ENCODE measurements at places on chromosomes 1 and 21.

DNA sequence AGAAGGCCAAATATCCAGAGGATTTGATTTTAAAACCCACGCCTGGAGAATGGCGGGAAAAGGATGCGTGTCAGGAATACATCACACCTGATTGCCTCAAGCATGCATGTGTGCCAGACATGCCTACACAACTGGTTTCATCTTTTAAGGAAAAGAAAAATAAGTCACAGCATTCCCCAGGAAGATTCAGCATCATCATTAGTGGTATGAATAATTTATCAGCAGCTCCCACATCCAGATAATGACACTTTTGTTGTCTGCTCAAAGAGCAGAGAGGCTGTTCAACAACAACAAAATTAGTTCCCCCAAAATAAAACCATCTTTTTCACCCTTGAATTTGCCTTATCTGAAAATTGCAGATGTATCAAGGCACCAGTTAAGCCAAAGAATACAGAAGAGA lies 328.6 kb upstream of the C1orf87 start:
- DNase-seq = no peak

DNA sequence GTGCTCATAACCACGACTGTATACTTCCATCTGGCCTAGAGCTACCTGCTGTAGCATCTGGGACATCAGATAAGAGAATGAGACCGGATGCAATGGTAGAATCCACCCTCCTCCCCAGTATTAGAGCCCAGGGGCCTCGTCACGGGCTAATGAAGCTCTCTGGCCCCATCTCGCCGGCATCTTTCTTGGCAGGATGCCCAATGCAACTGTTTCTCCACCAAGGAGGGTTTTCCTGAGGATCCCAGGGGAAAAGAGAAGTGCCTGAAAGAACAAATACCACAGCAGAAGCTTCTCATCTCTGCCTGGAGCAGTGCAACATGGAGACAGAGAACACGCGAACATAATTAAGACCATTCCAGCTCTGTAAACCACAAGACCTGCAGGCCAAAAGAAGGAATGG lies 80.0 kb downstream of the VWA5B1 start:
- no peak for DNase-seq

DNA sequence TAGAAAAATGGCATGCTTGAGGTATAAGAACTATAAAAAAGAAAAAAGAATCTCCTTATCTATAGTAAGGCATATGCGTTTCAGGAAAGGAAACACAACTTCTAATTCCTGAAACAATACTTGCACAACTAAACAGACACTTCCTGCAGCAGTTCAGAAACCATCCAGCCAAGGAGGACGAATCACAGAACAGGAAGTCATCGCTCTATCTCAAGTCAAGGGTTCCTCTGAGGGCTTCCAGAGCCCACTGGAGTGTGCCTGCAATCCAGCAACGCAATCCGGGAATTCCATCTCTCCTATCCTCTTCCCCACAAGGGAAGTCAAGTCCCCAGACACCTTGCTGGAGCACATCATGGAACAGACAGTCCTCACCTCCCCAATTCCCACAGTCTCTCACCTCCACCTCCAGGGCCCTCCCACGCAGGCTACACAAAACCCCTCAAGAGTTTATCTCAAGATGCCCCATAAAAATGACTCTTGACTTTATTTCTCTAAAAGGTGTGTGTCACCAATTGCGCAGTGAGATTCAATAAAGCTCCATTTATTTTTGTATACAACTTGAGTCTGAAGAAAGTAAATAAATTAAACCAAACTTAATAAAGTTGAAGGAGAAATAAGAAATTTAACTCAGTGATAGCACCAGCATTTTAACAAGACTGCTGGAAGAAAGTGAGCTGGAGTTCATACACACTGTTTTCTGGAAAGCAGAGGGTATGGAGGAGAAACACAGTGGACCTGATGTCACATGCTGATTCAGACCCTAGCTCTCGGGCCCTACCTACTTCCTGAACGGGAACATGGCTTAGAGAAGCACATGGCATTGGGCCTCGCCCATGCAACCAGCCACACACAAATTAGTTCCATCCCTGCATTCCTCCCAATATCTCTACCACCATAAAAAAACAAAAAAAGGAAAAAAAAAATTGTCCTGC lies 39.9 kb downstream of the SIPA1L2 start:
- peak; percentile 73 for DNase-seq

DNA sequence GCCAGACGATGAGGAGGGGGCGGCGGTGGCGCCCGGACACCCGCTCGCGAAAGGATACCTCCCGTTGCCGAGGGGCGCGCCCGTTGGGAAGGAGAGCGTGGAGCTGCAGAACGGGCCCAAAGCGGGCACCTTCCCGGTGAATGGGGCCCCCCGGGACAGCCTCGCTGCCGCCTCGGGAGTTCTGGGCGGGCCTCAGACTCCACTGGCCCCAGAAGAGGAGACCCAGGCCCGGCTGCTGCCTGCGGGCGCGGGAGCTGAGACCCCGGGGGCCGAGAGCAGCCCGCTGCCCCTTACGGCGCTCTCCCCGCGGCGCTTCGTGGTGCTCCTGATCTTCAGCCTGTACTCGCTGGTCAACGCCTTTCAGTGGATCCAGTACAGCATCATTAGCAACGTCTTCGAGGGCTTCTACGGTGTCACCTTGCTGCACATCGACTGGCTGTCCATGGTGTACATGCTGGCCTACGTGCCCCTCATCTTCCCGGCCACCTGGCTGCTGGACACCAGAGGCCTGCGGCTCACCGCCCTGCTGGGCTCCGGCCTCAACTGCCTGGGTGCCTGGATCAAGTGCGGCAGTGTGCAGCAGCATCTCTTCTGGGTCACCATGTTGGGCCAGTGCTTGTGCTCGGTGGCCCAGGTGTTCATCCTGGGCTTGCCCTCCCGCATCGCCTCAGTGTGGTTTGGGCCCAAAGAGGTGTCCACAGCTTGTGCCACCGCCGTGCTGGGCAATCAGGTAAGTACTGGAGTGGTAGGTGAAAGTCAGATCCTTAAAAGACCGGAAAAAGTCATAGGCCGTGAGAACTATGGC lies 588 bp downstream of the FLVCR1 start:
- DNase-seq = peak; percentile 10

GRCh38 chr1:234771642-234772344 lies 161.8 kb upstream of the IRF2BP2 start:
- peak; percentile 66 for DNase-seq
